ENCODE measurements at places on chromosomes 16 and 17.

GRCh38 chr17:29584452-29585079, 4.9 kb downstream of the GIT1 start:
- no peak for DNase-seq

DNA sequence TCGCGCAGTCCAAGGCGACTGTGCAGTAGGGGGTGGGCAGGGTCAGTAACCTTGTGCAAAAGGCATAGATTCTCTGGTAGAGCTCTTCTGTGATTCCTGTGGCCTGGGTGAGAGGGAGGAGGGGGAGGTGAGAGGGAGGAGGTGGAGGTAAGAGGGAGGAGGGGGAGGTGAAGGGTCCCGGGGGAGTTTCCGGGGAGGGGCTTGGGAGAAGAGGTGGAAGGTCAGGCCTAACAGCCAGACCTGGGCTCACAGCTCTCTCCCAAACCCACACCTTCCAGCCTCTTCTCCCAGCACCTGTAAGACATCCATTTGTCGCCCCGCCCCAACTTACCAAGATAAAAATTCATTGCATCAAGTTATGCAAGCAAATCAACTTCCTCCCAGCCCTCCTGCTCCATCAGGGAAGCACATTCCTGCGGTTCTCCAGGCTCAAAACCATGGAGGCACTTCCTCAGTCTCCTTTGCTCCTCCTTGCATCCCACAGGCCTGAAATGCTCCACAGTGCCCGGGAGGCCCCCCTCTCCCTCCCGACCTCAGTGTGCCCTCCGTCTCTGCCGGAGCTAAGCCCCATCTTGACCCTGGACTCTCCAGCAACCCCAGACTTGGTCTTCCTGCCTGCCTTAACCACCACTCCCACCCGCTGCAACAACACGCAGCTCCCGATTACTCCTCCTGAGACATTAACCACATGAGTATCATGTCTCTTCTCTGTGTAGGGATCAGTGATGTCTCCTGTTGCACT, 30.5 kb downstream of the PIK3R6 start:
- no peak for DNase-seq

- no peak for DNase-seq
Observed at GRCh38 chr17:47729476-47729875, 3.6 kb upstream of the TBX21 start.

GRCh38 chr17:31112001-31112661, 17.4 kb downstream of the NF1 start:
- no peak for DNase-seq

GRCh38 chr17:5355421-5356129, 63.9 kb downstream of the NUP88 start:
- no peak for DNase-seq

DNA sequence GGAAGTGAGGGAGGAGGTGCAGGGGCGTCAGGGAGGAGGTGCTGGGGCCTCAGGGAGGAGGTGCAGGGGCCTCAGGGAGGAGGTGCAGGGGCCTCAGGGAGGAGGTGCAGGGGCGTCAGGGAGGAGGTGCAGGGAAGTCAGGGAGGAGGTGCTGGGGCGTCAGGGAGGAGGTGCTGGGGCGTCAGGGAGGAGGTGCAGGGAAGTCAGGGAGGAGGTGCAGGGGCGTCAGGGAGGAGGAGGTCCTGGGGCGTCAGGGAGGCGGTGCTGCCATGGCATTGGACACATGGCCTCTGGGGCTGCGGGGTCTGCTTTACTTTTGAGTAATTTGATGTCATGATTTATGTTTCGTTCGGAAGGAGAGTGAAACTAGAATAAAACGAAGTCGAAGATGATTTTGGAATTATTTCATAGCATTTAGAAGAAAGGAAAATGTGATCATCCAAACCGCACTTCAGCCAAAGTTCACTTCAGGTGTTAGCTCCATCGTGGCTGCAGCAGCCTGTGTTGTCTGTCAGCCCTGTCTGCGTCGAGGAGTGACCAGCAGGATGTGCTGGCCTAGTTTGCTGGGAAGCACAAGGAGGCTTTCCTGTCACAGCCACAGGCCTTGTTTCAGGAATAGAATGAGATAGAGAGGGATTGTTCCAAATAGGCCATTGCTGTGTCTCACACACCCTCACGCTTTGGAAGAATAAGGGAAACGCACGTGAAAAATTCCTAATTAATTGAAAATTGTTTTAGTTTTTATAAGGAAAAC, 42.8 kb downstream of the RAB11FIP3 start:
- DNase-seq = no peak

DNA sequence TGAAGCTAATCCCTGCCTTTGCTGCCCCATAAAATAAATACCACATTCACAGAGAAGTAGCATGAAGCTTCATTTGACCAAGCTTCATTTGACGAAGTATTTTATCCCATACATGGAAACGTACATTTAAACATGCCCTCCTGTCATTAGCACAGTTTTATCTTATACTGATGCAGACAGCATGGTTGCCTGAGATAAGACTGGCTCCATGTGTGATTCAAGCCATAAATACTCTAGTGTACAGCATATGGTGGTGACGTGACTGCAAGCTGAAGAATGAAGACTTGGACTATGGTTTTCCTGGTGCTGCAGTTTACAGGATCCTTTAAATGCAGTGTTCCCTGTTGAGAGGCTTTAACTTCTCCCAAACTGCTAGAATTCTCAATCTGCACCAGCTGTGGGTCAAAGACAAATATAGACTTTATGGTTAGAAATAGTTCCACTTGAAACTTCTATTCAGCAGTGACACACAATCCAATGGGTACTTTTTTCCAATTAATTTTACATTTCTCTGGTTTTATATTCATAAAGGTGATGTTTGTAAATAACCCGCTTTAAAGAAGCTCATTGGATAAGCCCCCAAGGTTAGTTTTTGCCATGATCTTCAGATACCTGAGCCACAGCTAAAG, 64.9 kb downstream of the CYB561 start:
- no peak for DNase-seq

DNA sequence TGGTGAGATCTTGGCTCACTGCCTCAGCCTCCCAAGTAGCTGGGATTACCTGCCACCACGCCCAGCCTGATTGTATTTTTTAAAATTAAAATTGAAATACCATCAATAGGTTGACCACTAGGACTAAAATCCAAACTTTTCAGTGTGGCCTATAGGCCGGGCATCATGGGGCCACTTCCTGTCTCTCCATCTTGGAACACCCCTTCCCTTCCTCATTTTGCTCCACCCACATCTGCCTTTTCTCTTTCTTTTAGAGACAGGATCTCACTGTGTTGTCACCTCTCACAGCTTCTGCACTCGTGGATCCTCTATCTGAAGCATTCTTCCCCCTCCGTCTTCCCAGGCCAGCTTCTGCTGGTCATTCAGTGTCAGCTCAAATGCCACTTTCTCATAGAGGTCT, 57.0 kb downstream of the BMERB1 start:
- DNase-seq = no peak

GRCh38 chr16:5615868-5616642, 518.5 kb upstream of the EEF2KMT start:
- DNase-seq = peak; percentile 4

- no peak for DNase-seq
Observed at GRCh38 chr16:66903544-66904427, 14.9 kb downstream of the CDH16 start.

- DNase-seq = no peak
Observed at GRCh38 chr17:38730526-38731379, 612 bp downstream of the CISD3 start.

GRCh38 chr16:67426950-67427349, 4.0 kb upstream of the HSD11B2 start:
- DNase-seq = no peak

DNA sequence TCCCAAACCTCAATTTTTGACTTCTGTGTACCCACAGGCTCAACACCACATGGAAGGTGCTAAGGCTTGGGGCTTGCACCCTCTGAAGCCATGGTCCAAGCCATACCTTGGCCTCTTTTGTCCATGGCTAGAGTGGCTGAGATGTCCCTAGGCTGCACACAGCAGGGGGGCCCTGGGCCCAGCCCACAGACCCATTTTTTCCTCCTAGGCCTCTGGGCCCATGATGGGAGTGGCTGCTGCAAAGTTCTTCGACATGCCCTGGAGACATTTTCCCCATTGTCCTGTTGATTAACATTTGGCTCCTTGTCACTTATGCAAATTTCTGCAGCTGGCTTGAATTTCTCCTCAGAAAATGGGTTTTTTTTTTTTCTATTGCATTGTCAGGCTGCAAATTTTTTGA, 47.0 kb downstream of the TBC1D26 start:
- DNase-seq = no peak

DNA sequence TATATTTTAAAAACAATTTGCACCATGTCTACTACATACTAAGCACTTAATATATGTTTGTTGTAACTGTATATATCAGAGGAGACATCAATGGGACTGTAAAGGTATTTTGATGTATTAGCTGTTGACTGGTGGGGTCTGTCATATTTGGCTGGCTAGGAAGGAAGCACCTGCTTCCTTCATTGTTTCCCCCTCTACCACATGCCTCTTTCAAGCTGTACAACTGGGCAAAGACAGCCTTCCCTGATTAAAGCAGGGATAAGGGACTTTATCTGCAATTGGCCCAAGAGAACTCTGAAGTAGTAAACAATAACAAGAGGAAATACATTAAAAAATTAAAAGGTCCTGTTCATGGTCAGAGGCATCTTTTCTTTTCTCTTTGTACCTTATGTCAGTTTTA, 5.5 kb upstream of the SLFN12L start:
- DNase-seq = no peak

GRCh38 chr16:11217651-11218603, 38.1 kb downstream of the SOCS1 start:
- DNase-seq = no peak

- peak; percentile 51 for DNase-seq
Observed at GRCh38 chr17:8109661-8110455, 8.5 kb downstream of the ALOXE3 start.

DNA sequence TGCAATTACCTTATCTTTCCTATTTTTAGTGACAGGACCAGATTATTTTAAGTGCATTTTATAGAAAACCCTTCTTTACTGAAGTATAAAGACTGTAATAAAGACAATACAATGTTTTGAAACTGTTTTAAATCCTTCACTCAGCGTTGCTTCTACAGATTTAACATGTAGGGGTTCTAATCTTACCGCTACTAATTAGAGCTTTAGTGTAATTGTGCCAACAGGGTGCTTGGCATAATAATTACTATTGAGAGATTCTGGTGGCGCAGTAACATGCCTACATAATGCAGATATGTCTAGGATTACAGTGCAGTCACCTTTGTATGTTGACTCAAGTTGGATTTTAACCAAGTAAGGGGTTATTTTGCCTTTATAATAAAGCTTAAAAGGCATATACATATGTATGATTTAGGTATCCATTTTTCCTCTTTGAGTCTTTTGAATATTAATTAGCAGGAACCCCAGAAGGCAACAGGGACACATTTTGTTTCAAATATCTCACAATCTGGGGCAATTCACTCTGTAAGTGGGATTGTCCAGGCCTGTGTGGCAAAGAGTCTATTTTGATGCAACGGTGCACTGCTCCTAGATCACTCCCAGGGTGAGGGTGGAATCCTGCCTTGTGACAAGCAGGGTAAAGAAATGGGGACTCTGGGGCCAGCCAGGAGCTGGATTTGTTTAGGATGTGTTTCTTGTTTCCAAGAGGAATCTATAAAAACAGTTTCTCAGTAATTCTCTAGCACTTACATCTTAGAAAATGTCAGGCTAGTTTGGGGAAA, 604.7 kb upstream of the SALL1 start:
- no peak for DNase-seq

DNA sequence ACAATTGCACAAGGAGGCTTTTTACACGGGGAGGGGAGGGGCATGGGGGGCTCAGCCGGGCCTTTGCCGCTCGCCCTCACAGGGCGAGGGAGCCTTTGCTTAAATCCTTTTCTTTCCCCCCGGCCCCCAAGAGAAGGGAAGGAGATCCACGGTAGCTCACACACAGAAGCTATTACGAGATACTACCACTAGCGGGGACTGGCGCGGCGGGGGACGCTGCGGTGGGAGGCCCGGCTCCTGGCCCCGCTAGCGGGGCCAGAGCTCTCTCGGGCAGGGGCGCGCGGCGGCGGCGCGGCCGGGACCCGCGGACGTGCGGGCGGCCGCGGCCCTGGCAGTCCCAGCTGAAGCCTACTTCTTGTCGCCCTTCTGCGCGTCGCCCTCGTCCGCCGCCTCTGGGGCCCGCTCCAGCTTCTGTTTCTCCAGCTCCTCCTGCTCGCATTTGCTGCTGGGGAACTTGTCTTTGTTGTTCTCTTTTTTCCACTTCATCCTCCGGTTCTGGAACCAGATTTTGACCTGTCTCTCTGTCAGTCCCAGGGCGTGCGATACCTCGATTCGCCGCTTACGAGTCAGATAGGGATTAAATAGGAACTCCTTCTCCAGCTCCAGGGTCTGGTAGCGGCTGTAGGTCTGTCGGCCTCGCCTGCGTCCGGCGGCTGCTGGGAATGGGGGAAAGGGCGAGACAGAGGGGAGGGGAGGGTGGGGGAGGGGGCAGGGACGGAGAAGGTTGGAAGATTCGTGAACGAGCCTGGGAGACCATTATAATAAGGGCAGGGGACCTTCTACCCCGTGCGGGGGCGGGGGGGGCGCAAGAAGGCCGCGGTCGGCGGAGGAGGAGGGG, 2.0 kb downstream of the HOXB8 start:
- no peak for DNase-seq

DNA sequence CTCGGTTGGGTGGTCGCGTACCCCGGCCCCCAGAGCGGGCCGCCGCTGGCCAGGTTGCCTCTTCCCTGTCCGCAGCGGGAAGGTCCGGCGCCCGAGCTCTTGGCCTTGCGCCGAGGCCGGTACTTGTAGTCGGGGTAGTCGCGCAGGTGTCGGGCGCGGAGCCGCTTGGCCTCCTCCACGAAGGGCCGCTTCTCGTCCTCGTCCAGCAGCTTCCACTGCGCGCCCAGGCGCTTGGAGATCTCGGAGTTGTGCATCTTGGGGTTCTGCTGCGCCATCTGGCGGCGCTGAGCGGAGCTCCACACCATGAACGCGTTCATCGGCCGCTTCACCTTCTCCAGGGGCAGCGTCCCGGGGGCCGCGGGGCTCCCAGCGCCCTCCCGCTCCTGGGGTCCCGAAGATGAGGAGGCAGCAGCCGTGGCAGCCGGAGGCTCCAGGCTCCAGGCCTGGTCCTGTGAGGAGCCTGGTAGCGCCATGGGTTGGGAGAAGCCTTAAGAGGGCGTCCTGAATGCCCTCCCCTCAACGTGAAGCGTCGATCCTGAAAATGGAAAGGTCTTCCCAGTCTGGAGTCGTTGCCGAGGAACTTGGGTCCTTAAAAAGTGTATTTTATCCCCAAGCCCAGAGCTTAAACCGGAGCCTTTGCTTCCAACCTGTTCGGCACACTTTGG, 558 bp downstream of the SOX15 start:
- DNase-seq = no peak
